ENCODE measurements at places on chromosomes 7 and 10. TPM values are rescaled to one million over a fixed set of nuclear protein-coding genes. Genes with fewer than 3 reads are reported as not detected.

DNA sequence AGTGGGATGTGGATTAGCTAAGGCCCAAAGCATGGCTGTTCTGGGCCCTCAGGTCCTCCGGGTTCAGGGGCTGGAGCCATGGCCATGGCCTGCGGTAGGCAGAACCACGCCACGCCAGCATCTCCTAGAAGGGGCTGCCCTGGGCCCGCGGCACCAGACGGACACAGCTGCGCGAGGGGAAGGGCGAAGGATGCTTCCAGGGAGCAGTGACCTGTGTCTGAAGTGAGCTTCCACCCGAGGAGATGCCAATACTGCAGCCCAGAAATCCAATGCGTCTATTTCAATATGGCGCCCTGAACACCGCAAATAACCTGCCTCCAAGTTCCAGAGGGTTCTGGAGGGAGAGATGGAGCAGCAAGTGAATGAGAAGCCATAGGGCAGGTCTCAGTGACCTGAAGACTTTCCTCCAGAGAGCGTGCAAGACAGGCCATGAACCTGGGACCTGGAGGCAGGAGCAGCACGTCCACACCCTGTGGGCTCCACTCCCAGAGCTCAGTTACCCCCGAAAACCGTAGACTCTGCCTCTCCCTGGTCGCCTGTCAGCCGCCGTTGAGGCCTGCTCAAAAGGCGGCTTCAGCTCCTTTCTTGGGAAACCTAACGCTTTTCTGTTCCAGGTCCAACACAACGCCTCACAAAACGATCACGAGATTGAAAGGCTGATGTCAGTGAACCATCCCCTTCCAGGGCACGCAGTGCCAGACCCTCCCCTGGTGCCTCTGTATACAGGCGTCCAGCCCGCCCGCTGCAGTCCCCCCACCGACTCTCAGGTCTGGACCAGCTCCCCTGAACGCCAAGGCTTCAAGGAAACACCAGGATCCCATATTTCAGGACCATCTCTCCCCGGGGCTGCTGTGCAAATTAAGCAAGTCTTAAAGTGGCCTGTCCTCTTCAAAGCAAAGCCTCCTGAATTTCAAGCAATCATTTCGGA lies 37.4 kb downstream of the AMZ1 start:
- peaks cover 26% of the 10 kb centered on the region for H3K4me1 ChIP-seq
- no peaks in the 10 kb centered on the region for H3K27me3 ChIP-seq
- H3K4me3 ChIP-seq: no peak overlapping the region
- H3K27ac ChIP-seq: no peak overlapping the region
- H3K36me3 ChIP-seq: peaks cover 32% of the 10 kb centered on the region
- no peak for DNase-seq

GRCh38 chr7:115066050-115066449 lies 144.2 kb downstream of the MDFIC start:
- no peaks in the 10 kb centered on the region for H3K27me3 ChIP-seq
- H3K4me1 ChIP-seq: no peaks in the 10 kb centered on the region
- H3K36me3 ChIP-seq: no peaks in the 10 kb centered on the region
- no peak overlapping the region for H3K4me3 ChIP-seq
- H3K27ac ChIP-seq: no peak overlapping the region

GRCh38 chr10:11057994-11058393 lies 40.3 kb downstream of the CELF2 start:
- peaks cover 16% of the 10 kb centered on the region for H3K4me1 ChIP-seq
- H3K27me3 ChIP-seq: no peaks in the 10 kb centered on the region
- H3K27ac ChIP-seq: no peak overlapping the region
- no peak for DNase-seq
- no peak overlapping the region for H3K4me3 ChIP-seq
- H3K36me3 ChIP-seq: peaks cover 3% of the 10 kb centered on the region

- H3K27ac ChIP-seq: no peak overlapping the region
- no peak for DNase-seq
- H3K36me3 ChIP-seq: peaks cover 95% of the 10 kb centered on the region
- no peaks in the 10 kb centered on the region for H3K27me3 ChIP-seq
These were observed 27.9 kb downstream of the WIPI2 start for GRCh38 chr7:5217851-5218331.

DNA sequence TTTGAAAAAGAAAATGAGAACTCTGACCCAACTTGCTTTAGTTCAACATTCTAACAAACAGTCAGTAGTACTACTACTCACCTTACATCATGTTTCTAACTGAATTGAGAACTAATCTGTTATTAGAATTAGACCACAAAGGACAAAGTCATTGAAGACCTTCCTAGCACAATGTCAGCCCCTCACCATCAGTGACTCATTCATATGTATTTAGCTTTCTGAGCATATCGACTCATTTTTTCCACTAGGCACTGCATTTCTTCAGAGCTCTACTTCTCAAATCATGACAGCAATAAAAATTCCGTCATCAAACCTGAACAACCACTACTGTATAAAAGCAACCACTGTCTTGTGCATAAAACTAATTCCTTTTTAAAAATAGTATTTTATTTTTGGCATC lies 4.4 kb upstream of the LRRN3 start:
- no peak overlapping the region for H3K27ac ChIP-seq
- no peak for DNase-seq
- H3K36me3 ChIP-seq: no peaks in the 10 kb centered on the region
- H3K4me3 ChIP-seq: no peak overlapping the region
- peaks cover 15% of the 10 kb centered on the region for H3K4me1 ChIP-seq

GRCh38 chr7:150940431-150941102 lies 37.6 kb downstream of the KCNH2 start:
- H3K27me3 ChIP-seq: no peaks in the 10 kb centered on the region
- H3K4me3 ChIP-seq: no peak overlapping the region
- H3K27ac ChIP-seq: no peak overlapping the region
- H3K4me1 ChIP-seq: peaks cover 40% of the 10 kb centered on the region
- no peak for DNase-seq

- peaks cover 3% of the 10 kb centered on the region for H3K36me3 ChIP-seq
- H3K4me1 ChIP-seq: peaks cover 66% of the 10 kb centered on the region
- no peak for DNase-seq
- H3K27ac ChIP-seq: peak overlapping the region; percentile 20
- no peak overlapping the region for H3K4me3 ChIP-seq
These were observed 6.8 kb upstream of the CCNY start for GRCh38 chr10:35329520-35329919.

GRCh38 chr10:44383749-44384600 lies 922 bp downstream of the CXCL12 start:
- peaks cover 4% of the 10 kb centered on the region for H3K4me1 ChIP-seq
- H3K27ac ChIP-seq: peak overlapping the region; percentile 78
- no peak for DNase-seq

DNA sequence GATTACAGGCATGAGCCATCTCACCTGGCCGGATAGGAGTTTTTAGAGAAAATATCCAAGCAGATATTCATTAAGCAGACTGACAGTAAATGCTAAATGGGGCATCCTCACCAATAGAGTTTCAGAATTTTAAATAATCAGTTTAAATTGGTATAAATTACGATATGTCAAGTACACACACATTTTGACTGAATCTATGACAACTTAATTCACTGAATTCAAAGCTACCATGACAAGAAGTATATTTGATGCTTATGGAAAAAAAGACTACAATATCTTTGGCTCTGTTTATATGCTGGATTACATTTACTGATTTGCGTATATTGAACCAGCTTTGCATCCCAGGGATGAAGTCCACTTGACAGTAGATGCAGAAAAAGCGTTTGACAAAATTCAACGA lies 774.7 kb downstream of the PCDH15 start:
- DNase-seq: no peak
- no peaks in the 10 kb centered on the region for H3K4me1 ChIP-seq
- H3K36me3 ChIP-seq: no peaks in the 10 kb centered on the region
- no peak overlapping the region for H3K4me3 ChIP-seq
- H3K27me3 ChIP-seq: no peaks in the 10 kb centered on the region
- H3K27ac ChIP-seq: no peak overlapping the region

- H3K4me1 ChIP-seq: peaks cover 8% of the 10 kb centered on the region
- no peak overlapping the region for H3K4me3 ChIP-seq
These were observed 80.9 kb upstream of the CDK6 start for GRCh38 chr7:92917230-92917629.

GRCh38 chr10:23381298-23382040 lies 36.9 kb upstream of the C10orf67 start:
- no peak overlapping the region for H3K4me3 ChIP-seq
- DNase-seq: no peak
- H3K36me3 ChIP-seq: no peaks in the 10 kb centered on the region
- H3K4me1 ChIP-seq: no peaks in the 10 kb centered on the region

DNA sequence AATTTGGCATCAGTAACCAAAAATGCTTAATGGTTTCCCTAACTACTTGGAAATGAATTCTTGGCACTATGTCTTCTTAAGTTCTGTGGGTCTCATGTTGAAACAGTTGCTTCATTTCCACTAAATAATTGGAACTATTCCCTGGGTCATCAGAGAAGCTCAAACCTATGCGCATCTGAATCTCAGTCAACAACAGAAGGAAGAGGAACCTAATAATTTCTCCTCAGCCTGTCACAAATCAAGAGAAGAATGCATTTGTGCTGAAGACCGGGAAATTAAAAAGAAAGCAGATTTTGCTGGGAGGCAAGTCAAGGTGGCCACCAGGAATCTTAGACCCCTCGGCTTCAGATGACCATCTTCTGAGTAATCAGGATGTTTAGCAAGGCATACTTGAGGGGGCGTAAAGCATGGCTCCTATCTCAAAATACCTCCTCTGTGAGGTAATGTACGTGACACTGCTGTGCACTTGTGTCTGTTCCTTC lies 41.4 kb downstream of the TOMM7 start:
- no peak overlapping the region for H3K4me3 ChIP-seq
- H3K36me3 ChIP-seq: no peaks in the 10 kb centered on the region
- H3K27me3 ChIP-seq: no peaks in the 10 kb centered on the region
- DNase-seq: no peak

DNA sequence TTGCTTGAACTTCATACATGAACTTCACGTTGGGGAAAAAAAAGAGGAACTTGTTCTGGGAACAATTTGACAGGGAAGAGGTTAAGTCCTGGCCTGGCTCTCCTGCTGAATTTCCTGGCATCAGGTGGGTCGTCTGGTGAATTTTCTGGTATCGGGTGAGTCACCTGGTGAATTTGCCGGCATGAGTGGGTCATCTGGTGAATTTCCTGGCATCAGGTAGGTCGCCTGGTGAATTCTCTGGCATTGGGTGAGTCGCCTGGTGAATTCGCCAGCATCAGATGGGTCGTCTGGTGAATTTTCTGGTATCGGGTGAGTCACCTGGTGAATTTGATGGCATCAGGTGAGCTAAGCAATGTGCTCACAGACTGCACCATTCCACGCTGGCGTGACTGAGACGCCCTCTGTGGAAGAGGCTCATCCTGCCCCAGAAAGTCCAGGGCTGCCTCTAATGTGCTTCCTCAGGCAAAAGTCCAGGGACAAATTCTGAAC lies 255.4 kb downstream of the TCERG1L start:
- no peaks in the 10 kb centered on the region for H3K4me1 ChIP-seq
- H3K27me3 ChIP-seq: no peaks in the 10 kb centered on the region
- no peak overlapping the region for H3K4me3 ChIP-seq
- no peak for DNase-seq

GRCh38 chr7:154532771-154533170 lies 470.2 kb downstream of the PAXIP1 start:
- no peaks in the 10 kb centered on the region for H3K4me1 ChIP-seq
- H3K27me3 ChIP-seq: no peaks in the 10 kb centered on the region
- H3K36me3 ChIP-seq: no peaks in the 10 kb centered on the region
- no peak overlapping the region for H3K27ac ChIP-seq
- no peak overlapping the region for H3K4me3 ChIP-seq

GRCh38 chr10:114715171-114715670 lies 57.1 kb upstream of the ABLIM1 start:
- no peak for DNase-seq
- H3K36me3 ChIP-seq: no peaks in the 10 kb centered on the region
- H3K4me3 ChIP-seq: no peak overlapping the region
- H3K27me3 ChIP-seq: no peaks in the 10 kb centered on the region

- DNase-seq: no peak
- H3K36me3 ChIP-seq: no peaks in the 10 kb centered on the region
- H3K4me3 ChIP-seq: no peak overlapping the region
- H3K4me1 ChIP-seq: no peaks in the 10 kb centered on the region
These were observed 442.5 kb downstream of the XPNPEP1 start for GRCh38 chr10:109480836-109481235.

DNA sequence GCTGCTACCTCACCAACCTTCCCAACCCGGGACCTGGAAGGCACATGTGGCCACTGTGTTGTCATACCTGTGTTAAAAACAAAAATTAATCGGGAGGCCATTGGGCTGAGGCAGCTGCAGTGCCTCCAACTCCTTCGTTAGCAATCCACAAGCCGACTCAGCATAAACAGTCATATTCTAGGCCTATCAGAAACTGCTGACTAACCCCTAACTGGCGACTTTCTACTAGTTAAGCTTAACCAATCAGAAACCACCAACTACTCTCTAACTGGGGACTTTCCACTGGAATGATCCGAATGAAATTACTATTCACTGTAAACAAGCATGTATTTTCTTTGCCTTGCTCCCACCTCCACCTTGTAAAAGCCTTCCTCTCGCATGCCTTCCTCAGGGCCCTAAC lies 14.1 kb upstream of the TMEM72 start:
- no peaks in the 10 kb centered on the region for H3K27me3 ChIP-seq
- no peaks in the 10 kb centered on the region for H3K4me1 ChIP-seq
- no peak overlapping the region for H3K27ac ChIP-seq
- no peak for DNase-seq
- H3K4me3 ChIP-seq: no peak overlapping the region
- no peaks in the 10 kb centered on the region for H3K36me3 ChIP-seq

DNA sequence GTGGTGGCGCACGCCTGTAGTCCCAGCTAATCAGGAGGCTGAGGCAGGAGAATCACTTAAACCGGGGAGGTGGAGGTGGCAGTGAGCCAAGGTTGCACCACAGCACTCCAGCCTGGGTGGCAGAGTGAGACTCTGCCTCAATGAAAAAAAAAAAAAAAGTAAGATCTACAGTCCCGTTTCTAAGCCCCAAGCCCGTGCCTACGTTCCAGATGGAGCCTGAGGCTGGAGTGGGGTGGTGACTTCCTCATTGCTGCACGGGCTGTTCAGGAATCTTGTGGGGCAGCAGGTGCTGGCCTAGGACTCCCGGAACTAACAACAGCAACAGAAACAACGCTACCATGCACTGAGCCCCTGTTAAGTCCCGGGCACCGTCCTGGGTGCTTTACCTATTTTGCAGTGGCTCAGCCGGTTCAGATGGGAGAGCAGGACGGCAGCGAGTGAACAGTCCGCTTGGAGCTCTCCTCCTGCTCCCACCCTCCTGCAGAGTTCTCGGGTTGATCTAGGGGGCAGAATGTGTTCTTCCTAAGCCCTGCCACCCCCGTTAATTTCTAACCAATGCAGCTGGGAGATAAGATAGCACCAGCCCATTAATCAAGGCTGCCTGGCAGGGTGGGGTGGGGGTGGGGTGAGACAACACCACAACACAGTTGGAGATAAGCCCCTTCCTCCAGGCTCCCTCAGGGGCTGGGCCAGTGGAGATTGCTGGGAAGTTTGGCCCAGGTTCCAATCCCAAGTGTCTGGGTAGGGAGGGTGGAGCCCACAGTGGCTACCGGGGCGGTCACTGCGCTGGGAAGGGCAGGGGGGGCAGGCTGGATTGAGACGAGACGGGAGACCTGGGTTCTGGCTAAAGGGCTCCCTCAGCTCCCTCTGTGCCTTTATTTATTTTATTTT lies 17.0 kb upstream of the SFRP5 start:
- no peaks in the 10 kb centered on the region for H3K36me3 ChIP-seq
- DNase-seq: no peak
- no peak overlapping the region for H3K27ac ChIP-seq

SSC4D gene
- total RNA-seq: 0.46 TPM

SEMA3E gene
- 11.2 TPM for total RNA-seq

NOS3 gene
- total RNA-seq: 19.0 TPM

DOCK1 gene
- total RNA-seq: 60.3 TPM

Measured in esophagus muscularis mucosa (tissue), 4 donors.